ENCODE measurements at places on chromosomes 4 and X.

DNA sequence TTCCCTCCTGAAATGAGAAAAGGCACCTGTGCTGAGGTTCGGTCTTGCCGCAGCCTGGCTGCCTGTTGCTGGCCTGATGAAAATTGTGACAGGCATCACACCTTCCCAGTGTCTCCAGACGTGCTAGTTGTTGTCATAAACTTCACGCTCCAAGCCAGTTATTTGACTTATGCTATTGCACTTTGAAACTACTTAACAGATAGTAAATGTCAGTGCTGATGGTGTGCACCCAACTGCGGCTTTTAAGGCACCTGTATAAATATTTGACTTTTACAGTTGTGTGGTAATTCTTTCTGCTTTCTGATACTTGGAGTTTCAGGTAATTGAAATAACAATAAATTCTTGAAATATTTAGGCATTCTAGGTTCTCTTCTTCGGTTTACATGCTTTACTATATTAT, 1.8 kb downstream of the WWC2 start:
- DNase-seq: peak; percentile 48

- no peak for DNase-seq
Measured at GRCh38 chrX:6149060-6149872, 79.4 kb downstream of the NLGN4X start.

DNA sequence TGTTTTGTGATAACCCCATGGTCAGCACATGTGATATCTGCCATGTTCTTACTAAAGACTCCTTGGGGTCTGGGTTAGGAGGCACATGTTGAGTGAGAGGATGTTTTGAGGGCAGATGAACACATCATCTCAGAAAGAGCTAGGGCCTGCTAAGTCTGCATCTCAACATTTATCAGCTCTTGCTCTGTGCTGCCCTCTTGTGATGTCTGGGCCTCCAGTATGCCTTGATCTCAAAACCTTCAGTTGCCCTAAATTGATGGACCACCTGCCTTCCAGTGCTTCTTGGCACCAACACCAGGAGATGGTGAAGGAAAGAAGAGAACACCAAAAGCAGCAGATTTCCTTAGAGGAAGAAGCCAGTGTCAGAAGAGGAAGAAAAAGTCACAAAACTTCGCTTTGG, 22.5 kb downstream of the MID1 start:
- DNase-seq: no peak

- no peak for DNase-seq
Measured at GRCh38 chrX:2492531-2493218, 8.1 kb downstream of the DHRSX start.

DNA sequence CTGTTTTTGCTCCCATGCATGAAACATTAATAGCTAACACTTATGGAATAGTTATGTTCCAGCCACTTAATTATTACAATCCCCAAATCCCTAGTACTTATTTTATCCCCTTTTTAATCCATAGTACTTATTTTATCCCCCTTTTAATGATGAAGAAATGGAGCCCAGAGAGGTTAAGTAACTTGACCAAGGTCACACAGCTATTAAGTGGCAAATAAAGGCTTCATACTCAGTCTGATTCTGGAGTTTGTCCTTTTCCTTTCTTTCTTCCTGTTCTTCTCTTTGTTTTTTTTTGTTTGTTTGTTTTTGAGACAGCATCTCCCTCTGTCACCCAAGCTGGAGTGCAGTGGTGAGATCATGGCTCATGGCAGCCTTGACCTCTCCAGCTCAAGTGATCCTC, 2.2 kb downstream of the NKAP start:
- DNase-seq: no peak

DNA sequence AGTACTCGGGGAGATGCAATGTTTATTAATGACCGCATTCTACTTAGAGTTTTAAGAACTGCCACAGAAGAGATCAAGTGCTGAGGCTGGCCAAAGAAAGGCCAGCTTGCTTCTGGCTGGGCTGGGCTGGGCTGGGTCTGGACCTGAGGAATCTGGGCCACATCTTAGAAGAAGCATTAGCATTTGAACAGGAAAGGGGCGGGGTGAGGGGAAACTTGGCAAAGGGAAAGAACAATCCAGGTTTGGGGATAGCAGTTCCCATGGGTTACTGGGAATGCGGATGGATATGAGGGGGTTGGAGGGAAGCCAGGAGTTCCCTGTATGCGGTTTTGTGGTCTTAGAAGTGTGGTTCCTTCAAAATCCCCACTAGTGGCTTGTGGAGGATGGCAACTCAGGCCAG, 83.3 kb downstream of the CLDN34 start:
- no peak for DNase-seq

GRCh38 chrX:41419082-41419481, 28.1 kb upstream of the NYX start:
- no peak for DNase-seq

- DNase-seq: no peak
Measured at GRCh38 chrX:9670136-9670814, 95.4 kb downstream of the GPR143 start.

- DNase-seq: no peak
Measured at GRCh38 chrX:133660281-133660680, 245.0 kb upstream of the GPC4 start.

DNA sequence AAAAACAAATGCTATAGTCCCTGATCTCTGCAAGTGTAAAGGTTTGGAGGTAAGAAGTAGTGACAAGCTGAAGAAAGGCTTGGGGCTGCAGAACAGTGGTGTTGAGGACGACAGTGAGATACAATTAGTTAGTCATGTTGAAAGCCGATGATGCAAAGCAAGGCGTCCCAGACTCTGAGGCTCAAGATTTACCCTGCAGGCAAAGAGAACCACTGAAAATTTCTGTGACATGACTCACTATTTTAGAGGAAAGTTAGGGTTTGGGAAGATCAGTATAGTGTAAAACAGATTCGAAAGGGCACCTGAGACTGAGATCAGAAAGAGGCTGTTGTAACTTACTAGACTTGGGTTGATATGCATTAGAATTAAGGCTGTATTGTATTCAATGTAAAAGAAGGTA, 281.3 kb upstream of the FTHL17 start:
- DNase-seq: no peak

DNA sequence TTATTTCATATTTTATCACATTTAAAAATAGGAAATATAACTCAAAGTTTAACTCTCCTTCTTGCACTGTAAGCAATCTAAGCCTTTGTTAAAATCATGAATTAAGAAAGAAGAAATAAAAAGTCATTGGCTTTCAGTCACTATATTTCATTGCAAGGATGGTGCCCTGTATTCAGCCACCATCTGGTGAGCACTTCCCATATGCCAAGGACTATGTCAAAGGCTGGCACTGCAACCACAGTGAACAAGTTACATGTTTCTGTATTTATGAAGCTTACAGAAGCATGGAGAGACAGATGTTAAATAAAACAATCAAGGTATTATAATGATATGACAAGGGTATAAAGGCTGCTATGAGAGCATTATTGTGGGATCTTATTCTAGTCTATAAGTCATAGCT, 68.6 kb downstream of the PRKG2 start:
- no peak for DNase-seq

GRCh38 chr4:181647396-181648147, 595.6 kb upstream of the TENM3 start:
- DNase-seq: peak; percentile 19

DNA sequence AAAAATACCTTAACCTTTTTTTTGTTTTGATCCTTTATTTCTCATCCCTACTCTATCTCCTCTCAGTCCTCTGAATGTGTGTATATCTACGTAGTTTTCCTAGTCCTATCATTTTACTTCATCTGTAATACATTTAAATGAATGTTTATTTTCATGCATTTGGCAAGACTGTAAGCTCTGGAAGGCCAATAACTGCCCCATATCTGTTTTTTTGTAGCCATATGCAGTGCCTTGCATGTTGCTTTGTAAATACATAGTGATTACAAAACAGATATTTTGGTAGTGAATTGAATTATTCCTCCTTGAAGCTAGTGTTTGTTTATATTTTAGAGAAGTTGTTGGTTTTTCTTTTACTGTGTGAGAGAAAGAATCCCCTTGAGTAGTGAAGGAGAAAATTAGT, 450.2 kb downstream of the PCDH18 start:
- no peak for DNase-seq

GRCh38 chr4:5371415-5372190, 320.3 kb downstream of the STK32B start:
- DNase-seq: peak; percentile 9

GRCh38 chr4:56467284-56468096, at the start of gene SRP72:
Gene SRP72 (plus strand): TSS chr4:56467617. CDS start chr4:56467636, 19 bp downstream.
- peak; percentile 89 for DNase-seq

DNA sequence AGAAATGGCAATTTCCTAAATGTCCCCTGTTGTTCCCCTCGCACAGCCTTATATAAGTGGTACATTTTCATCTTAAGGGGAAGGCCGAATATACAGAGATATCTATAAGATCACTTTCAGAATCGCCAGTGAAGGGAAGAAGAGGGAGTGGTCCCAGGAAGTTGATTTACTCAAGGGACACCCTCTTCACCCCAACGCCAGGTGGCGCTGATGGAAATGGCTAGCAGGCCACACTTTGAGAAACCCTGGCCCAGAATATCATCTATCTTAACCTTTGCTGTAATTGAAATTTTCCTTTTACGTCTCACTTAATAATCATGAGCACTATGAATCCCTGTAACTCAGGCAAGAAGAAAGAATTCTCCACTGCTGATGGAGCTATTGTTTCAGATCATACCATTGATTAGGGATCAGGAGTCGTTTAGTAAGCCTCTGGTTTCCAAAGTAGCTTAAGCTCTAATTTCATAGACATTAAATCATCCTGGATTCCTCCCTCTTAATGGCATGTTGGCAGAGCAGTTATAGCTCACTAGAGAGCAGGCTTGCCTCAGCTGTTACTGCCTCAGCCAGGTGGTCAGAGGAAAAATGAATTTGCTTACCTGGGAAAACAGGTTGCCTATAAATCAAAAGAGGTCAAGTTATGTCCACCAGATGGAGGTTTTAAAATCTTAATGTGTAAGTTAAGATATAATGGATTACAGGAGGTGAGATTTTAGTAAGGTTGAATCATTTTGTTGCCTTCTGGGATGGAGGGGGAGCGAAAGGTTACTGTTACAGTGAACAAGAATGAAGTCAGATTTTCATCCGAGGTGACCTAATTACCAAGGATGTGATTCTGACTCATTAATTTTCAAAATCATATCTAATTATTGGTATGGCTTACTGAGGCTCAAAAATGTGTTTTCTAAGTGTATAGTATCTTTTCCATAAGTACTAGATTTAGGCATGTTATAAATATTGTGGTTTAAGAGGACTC, 941.2 kb upstream of the TENM3 start:
- DNase-seq: peak; percentile 49

GRCh38 chrX:100662796-100663195, 18.8 kb downstream of the SRPX2 start:
- no peak for DNase-seq

GRCh38 chrX:151167791-151168345, 8.5 kb upstream of the GPR50 start:
- DNase-seq: no peak

- DNase-seq: no peak
Measured at GRCh38 chrX:21559417-21559816, 98.7 kb downstream of the KLHL34 start.

DNA sequence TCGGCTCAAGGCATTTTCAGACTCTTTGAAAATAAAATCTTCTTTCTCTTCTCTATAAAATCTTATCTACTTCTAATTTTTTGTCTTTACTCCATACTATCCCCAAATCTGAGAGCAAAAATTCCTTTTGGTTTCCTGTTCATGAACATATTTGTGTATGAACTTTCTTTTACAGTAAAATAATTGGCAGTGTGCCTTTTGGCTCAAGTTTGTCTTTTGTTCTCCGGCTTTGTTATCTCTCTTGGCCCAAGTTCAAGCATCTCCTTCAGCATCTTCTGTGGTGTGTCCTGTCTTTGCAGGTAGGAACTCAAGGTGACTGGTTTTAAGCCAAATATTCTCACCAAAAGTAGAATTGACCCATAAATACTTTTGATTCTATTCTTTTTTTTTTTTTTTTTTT, 276.6 kb upstream of the FAT1 start:
- no peak for DNase-seq

DNA sequence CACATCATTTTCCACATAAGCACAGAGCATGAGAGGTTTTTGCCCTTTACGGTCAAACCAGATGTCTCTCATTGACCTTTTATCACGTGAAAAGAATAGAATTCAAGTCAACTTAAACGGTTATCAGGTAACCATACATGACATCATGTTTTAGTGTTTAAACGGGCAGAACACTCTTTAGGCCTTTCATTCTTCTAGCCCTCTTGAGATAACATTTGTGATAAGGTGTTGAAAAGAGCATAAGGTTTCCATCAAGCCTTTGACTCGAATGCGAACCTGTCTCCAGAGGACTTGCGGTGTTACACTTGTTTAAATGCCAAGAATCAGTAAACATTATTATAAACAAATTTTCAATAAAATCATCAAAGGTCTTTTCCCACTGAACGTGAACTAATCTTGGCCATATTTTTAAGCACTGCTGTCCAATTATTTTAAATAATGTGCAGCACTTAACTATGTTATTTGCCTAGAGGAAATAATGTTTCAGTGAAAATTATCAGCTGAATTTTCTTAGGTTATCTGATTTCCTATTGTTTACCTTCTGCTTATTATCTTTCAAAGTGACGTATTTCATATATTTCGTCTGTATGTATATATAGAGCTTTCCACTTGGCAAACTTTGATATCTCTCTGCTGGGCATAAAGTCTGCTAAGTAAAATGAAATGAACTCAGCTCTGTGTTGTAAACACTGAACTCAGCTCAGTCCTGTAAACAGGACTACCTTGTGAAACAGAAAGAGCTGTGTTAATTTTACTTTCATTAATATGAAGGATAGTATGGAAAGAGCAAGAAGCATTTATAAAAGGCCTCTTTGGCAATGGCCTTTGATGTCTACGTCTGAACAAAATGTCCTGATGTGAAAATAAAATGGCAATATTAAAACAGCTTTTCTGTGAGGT, 33.3 kb downstream of the TENM3 start:
- DNase-seq: no peak

All from NCI-H510A treated with DMSO at 0.1 percent for 48 hours (cell line).